RCC 7860 (cell line): ENCODE measurements at places on chromosomes 1 and 21.

DNA sequence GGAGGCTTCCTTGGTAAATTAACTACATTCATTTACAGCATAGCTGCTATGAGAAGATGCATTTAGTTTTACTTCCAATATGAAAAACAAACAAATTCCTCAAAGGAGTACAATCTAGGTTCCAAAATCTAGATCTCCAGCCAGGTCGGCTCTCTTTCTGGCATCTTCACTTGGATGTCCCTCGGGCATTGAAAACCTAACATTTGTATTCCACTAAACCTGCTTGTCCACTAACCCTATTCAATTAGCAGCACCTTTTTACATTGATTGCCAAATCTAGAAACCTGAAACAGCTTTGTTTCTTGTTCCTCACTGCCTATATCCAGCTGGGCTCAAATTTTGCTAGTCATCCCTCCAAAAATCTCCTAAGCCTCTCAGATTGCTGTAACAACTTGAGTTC lies 14.3 kb upstream of the CXADR start:
- DNase-seq = no peak

DNA sequence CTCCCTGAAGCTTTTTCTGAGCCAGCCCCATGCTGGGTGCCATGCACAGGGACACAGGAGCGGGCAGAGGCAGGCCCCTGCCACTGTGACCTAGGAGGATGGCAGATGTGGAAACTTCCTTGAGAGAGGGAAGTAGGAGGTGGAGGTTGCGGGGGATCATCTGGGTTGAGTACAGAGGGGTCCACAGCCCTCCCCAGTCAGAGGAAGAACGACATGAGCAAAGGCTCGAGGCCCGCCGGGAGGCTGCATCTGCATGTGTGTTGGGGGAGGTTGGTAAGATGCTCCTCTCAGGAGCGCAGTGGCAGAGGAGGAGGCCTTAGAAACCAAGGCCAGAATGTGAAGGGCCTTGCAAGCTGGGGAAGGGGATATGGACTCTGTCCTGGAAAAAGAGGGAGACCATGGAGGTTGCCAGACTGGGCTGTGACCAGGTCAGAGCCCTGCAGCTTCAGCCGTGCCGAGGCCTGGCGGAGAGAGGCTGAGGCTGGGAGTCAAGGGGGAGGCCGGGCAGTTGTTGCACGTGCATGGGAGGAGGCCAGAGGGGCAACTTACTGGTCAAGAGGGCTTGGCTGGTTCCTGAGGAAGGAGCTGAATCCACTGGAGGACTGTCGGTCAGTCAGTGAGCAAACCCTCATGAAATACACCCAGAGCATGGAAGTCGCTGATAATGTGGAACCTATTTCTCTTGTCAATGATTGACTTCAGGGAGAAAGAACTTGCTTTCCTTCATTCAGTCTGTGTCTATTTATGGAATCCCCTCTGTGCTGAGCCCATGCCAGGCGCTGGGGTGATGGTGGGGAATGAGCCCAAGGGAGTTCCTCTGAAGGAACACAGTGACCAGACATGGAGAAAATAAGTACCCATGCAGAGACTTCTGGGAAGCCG lies 31.7 kb downstream of the A3GALT2 start:
- DNase-seq = no peak

GRCh38 chr1:41255978-41256377 lies 13.9 kb upstream of the SCMH1 start:
- no peak for DNase-seq

DNA sequence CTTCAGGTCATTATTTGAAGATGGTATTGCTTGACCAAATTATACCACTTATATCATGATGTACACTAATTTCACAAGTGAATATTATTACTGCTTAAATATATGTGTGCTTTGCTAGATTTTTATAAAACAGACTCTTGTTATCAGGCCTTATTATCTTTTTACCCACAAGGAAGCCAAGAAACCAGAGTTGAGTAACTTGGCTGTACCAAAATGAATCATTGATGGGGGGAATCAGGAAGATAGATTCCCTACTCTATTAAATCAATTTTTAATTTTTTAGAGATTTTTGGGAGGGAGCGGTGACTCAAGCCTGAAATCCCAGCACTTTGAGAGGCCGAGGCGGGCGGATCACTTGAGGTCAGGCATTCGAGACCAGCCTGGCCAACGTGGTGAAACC lies 16.0 kb upstream of the SCCPDH start:
- DNase-seq = no peak

GRCh38 chr1:212643877-212644276 lies 35.3 kb downstream of the ATF3 start:
- no peak for DNase-seq

GRCh38 chr1:231734417-231734816 lies 107.8 kb downstream of the DISC1 start:
- DNase-seq = no peak

GRCh38 chr1:181508486-181509165 lies 25.3 kb downstream of the CACNA1E start:
- DNase-seq = no peak

- DNase-seq = no peak
Observed at GRCh38 chr1:164731161-164731876, 172.3 kb downstream of the PBX1 start.

GRCh38 chr1:236108027-236108648 lies 34.2 kb upstream of the GPR137B start:
- no peak for DNase-seq

DNA sequence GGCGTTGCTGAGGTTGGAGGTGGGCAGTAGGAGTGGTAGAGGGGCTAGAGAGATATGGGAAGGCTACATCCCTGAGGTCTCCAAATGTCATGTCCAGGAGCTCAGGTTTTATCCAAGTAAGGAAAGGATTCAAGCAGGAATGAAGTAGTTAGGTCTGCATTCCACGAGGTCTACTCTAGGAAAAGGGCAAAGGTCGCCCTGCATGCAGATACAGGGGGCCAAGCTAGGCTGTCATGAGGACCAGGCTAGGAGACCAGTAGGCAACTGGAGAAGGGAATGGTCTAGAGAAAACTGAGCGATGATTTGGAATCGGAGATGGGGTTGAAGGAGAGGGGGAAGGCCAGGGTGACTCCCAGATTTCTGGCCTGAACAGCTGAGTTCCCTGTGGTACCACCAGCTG lies 48.7 kb downstream of the IRF2BP2 start:
- no peak for DNase-seq

GRCh38 chr1:211616231-211616964 lies 37.4 kb upstream of the SLC30A1 start:
- DNase-seq = no peak

- DNase-seq = no peak
Observed at GRCh38 chr1:205350691-205351141, 6.0 kb downstream of the KLHDC8A start.

GRCh38 chr1:9300573-9300972 lies 7.9 kb downstream of the SPSB1 start:
- DNase-seq = no peak

GRCh38 chr1:24341260-24341659 lies 22.1 kb downstream of the GRHL3 start:
- DNase-seq = no peak

DNA sequence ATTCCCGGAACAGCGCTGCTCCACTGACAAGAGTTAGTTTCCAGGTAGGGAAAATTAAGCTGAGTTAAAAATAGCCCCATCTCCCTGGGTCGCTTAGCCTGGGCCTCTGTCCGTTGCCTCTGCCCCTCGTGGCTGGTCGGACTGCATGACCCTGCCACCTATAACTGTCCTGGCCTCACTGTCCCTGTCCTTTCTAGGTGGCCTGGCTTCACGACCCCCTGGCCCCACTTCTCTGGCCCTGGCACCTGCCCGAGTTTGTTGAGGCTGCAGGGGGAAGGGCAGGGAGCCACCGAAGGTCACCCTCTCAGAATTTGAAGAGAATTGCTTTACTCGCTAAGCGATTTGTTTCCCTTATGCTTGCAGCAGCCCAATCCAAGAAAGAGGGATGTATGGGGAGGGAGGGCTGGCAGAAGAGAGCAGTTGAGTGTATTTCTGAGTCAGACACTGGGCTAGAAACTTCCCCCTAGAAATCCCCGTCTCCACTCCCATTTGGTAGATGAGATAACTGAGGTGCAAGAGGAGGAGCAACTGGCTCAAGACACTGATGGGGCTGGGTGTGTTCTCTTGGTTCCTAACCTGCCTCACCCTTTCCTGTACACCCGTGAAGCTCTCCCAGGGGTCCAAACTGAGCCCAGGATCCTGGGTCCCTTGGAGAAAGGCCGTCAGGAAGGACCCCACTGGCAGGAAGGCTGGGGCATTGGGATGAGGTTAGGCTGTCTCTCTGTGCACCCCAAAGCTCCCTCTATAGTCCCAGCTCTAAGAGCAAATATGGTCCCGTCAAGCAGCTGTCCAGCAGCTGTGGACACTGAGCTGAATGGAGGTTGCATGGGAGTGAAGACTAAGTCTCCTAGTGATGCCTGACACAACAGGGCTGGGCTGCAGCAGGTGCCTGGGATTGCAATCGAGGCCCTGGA lies 2.9 kb upstream of the EDN2 start:
- DNase-seq = peak; percentile 71

DNA sequence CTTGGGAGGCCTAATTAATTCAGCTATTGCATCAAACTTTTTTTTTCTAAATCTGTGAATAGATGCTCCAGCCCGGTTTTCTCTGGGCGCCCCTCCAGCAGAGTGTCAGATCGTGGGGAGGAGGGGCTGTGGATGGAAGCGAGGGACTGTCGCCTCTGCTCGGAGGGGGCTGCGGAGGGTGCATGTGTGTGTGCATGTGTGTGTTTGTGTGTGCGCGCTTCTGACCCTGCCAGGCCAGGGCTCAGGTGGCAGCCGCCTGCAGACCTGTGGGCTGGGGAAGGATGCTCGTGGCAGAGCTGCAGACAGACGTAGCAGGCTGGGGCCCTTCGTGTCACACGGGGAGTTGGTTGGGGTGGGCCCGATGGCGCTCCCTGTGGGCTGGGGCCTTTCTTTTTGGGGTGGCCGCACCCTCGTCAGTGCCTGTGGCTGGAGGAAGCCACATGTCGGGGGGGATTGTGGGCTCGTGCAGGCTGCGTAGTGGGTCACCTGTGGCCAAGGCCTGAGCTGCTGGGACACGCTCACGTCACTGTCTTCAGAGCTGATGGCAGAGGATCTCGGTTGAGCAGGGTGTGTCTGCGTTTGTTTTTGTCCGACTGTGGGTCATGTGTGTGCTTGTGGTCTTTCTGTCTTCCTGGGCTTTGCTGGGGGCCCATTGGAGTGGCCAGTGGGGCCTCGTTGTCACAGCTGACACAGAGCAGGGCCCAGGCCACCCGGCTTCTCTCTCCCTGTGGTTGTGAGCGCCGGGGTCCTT lies 2.8 kb downstream of the SKI start:
- no peak for DNase-seq

DNA sequence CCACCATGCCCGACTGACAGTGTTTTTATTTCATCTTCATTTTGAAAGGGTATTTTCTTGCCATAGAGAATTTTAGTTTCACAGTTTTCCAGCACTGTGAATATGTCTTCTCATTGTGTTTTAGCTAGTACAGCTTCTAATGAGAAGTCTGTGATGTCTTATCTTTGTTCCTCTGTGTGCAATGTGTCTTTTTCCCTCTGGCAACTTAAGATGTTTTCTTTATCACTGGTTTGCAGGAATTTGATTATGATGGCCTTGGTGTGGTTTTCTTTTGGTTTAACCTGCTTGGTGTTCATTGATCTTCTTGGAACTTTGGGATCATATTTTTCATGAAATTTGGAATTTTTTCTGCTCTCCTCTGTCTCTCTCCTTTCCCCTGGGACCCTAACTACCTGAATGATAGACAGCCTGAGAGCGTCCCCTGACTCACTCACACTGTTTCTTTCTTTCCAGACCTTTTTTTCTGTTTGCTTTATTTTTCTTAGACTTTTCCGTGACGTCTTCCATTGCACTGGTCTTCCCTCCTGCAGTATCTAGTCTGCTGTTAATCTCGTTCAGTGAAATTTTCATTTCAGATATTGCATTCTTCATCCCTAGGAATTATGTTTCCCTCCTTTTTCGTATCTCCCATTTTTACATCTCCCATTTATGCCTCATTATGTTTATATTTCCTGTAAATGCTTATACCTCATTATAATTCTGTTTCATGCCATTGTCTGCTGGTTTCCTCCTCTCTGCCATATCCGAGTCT lies 48.5 kb downstream of the PDE9A start:
- no peak for DNase-seq

DNA sequence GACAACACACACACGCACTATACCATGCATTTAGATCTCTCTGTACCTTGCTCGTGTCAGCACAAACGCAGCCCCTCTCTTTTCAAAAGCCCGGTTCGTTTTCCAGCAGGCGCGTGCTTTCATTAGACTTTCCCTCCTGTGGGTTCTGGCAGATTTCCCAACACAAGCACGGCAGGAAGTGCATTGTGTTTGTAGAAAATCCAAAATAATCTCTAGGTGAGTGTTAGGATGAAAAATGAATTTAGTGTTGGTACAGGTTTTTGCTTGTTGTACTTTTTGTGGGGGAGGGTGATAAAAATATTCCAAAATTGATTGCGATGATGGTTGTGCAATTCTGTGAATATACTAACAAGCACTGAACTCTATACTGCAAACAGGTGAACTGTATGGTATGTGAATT lies 54.1 kb upstream of the POFUT2 start:
- DNase-seq = no peak

GRCh38 chr1:41698916-41699860 lies 214.7 kb upstream of the EDN2 start:
- DNase-seq = no peak

GRCh38 chr21:44521928-44522752 lies 17.9 kb downstream of the KRTAP10-1 start:
- no peak for DNase-seq
